ENCODE measurements at places on chromosomes 7 and 10. TPM values are rescaled to one million over a fixed set of nuclear protein-coding genes. Genes with fewer than 3 reads are reported as not detected.

Gene IDI2
- not detected for total RNA-seq

Gene CDHR1
- total RNA-seq, result not detected

Gene PLAC9
- 2.1 TPM for total RNA-seq

Gene C10orf62
- total RNA-seq, result 0.45 TPM

Gene TACC2
- 19.6 TPM for total RNA-seq

Gene CPA4
- 9.8 TPM for total RNA-seq

Gene EEPD1
- 9.4 TPM for total RNA-seq

GRCh38 chr10:62511238-62511637 is 137.1 kb downstream of the ZNF365 start:
- DNase-seq, result no peak

GRCh38 chr10:101880232-101880573 is 36.6 kb upstream of the KCNIP2 start:
- no peak for DNase-seq

DNA sequence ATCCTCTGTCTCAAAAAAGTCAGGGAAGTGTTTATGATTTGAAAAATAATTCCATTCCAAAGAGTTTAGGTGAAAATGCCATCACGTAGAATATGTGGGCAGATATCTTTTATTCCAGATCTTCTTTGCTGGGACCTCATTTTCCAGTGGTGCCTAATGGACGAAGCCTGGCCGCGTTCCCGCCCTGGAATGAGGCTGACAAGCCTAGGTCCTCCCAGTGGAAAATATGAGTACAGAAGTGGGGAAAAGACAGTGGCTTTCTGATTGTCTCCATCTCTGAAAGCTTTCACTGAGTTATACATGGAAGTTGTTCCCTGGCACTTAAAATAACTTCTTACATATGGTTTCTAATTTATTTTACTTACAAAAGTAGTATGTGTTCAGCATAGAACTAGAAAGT is 139.4 kb downstream of the TACC2 start:
- DNase-seq, result no peak

- no peak for DNase-seq
Measured at GRCh38 chr10:127875916-127876315, 16.8 kb downstream of the CLRN3 start.

GRCh38 chr10:103394180-103394579 is 2.1 kb downstream of the ATP5MK start:
- no peak for DNase-seq

DNA sequence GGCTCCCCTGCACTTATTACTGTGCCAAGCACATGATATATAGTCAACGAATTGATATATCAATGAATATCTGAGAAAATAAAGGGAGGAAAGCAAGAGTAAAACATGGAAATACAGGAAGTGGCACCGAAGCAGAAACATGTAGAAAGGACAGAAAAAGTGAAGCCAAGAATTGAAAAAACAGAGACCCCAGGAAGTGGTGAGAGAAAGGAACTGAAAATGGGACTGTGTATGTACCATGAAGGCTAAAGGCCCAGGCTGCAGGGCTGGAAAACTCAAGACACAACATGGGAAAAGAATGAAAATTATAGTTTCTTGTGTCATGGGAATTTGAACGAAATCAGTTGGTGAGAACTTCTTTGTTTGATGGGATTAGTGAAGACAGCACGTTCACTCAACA is 60.6 kb downstream of the MAP3K8 start:
- no peak for DNase-seq

DNA sequence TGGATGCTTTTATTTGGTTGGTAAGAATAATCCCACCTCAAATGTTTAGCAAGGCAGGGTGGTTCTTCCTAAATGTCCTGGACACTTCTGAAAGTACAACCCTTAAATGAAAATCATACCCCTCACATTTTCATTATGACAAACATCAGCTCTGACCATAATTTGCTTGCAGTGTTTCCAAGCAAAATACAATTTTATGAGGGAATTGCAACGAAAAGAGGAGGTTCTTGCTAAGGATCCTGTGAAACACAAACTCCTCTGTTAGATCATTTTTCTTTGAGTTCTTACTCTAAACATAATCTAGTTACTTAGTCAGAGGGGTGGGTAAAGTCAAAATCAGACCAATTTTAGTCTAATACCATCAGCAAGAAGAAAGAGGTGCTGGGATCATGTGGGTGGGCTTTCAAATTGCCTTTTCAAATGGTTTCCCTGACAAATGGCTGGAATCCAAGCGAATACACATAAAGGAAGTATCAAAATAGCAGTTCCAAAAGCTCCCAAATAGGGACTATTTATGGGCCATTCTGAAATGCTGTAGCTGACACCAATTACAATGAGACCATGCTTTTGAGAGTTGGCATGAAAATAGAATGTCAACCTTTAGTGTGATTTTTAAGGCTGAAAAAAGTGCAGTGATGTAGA is 164.9 kb upstream of the INHBA start:
- no peak for DNase-seq

DNA sequence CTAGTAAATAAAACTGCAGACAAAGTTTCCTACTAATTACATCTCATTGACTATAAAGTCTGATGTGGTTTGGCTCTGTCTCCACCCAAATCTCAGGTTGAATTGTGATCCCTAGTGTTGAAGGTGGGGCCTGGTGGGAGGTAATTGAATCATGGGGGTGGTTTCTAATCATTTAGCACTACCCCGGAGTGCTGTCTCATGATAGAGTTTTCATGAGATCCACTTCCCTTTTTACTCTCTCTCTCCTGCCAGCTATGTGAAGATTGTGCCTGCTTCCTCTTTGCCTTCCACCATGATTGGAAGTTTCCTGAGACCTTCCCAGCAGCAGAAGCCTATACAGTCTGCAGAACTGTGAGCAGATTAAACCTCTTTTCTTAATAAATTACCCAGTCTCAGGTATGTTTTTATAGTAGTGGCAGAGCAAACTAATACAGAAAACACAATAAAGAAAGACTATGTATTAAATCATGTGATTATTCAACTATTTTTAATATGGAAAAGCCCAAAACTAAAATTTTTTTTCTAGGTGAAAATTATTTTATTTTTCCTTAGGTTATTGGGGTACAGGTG is 232.1 kb downstream of the FZD1 start:
- DNase-seq, result no peak

GRCh38 chr7:134509010-134509409 is 18.4 kb upstream of the AKR1B10 start:
- DNase-seq, result peak; percentile 63

GRCh38 chr10:111114758-111115500 is 38.1 kb downstream of the ADRA2A start:
- DNase-seq, result no peak

DNA sequence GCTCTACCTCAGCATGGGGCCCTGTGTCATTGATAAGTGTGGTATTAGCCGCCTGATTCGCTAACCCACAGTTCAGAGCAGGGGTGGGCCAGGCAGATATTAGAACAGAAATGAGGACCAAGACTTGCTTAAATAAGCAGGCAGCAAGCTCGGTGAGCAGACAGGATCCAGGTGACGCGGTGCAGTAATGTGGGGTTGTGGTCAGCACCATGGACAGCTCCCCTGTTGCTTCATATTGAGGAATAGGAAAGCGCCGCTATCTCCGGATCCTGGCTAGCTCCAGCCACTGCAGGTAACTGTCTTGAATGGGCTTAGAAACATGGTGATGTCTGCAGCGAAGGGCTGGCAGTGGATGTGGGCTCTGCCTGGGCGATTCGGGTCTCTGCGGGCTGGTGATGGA is 51.3 kb upstream of the GPR26 start:
- no peak for DNase-seq

GRCh38 chr10:93071177-93071472 is 2.6 kb upstream of the CYP26A1 start:
- DNase-seq, result no peak

DNA sequence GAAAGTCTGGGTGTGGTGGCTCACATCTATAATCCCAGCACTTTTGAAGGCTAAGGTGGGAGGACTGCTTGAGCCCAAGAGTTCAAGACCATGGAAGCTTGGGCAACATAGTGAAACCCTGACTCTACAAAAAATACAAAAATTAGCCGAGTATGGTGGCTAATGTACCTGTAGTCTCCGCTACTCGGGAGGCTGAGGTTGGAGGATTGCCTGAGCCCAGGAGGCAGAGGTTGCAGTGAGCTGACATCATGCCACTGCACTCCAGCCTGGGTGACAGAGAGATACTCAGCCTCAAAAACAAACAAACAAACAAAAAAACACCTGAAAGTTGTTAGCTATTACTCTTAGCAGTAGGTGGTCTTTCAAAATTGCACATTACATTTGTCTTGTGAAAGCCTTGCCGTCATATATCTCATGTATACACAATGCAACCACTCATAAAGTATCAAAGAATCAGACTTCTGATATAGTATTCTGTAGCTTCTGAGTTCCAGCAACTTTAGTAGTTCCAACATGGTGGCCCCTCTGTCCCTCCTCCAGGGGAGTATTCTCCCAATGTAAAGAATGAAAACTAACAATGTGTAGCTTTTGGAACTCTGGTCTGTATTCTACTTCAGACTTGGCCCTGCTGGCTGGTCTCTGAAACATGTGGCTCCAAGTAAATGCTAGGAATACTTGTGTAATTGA is 101.5 kb downstream of the ZNF92 start:
- DNase-seq, result no peak

DNA sequence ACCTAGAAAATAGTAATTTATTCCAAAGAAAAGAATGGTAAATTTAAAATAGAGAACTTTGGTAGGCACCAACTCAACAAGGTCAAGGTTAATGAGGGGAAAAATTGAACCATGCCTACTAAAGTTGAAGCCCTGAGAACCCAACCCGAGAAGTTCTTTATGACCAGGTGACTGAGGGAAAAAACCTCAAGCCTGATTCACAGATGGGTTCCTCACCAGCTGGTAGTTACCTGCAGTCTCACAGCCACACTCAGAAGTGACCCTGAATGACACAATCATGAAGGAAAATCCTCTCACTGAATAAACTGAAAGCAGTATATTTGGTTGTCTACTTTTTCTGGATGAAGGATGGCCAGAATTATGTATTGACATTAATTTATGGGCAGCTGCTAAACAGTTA is 7.0 kb downstream of the C10orf67 start:
- no peak for DNase-seq

- DNase-seq, result no peak
Measured at GRCh38 chr10:119689016-119689580, 36.8 kb upstream of the INPP5F start.

DNA sequence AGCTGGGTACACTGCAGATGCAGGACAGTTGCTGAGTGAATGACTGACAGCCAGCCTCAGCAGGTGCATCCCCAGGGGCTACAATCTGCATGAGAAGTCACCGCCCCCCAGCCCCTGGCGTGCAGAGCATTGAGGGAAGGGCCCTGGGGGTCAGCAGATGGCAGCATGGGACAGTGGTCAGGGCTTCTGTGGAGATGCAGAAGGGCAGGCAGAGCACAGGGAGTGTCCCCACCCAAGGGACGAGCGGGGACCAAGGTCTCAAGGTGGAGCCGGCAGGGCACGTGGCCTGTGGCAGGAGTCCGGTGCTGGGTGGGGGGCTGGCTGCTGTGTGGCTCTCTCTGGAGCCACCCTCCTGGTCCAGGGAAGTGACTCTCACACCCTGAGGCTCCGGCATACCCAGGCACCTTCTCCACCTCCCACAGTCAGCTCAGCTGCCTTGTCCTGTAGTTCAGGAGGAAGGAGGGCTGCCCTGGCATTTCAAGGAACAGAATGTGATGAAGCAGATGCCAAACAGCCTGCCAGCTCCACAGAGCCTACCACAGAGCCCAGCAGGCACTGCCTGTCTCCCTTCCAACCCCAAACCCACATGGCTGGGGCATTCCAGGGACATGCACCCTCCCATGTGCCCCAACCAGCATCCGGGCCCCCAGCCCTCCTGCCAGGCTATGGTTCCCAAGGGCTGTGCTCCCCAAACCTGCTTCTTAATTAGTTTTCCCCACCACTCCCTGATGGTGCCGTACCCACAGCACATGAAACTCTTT is 114.5 kb downstream of the TMEM130 start:
- peak; percentile 23 for DNase-seq

DNA sequence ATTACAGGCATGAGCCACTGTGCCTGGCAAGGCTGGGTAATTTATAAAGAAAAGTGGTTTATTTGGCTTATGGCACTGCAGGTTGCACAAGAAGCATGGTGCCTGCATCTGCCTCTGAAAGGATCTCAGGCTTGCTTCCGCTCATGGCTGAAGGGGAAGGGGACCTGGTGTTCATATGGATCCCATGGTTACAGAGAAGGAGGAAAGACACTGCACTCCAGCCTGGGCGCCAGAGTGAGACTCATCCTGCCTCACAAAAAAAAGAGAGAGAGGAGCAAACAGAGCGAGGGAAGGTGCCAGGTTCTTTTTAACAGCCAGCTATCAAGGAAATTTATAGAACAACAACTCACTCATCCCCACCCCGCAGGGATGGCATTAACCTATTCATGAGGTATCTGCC is 36.2 kb downstream of the HIP1 start:
- no peak for DNase-seq

DNA sequence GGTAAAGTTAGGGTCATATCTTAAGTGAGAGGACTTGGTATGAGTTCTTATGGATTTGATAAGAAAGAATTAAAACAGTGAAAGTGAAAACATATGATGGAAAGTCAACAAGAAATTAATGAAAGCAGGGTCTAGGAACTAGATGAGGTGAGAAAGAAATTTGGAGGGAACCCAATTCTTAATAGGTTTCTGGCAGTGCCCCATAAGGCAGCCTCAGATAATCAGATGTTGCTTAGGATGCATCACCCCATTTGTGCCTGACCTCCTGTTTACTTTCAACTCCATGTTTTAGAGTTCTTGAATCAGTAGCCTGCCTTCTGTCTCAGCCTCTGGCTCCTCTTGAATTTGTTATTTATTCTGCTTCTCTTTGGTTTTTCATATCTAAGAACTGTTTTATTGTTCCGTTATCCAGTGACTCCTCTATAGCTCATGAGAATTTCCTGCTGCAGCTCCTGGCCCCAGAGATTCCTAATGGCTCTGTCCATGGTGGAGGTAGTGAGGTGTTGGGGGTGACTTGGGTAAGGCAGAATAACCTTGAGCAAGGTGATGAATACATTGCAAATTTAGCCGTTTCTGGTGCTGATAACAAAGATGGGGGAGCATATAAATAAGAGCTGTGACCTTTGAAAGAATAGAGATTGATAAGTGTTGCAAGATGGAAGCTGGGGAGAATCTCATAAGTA is 17.6 kb downstream of the ITGB8 start:
- no peak for DNase-seq

GRCh38 chr7:105816954-105817615 is 59.3 kb downstream of the ATXN7L1 start:
- no peak for DNase-seq

DNA sequence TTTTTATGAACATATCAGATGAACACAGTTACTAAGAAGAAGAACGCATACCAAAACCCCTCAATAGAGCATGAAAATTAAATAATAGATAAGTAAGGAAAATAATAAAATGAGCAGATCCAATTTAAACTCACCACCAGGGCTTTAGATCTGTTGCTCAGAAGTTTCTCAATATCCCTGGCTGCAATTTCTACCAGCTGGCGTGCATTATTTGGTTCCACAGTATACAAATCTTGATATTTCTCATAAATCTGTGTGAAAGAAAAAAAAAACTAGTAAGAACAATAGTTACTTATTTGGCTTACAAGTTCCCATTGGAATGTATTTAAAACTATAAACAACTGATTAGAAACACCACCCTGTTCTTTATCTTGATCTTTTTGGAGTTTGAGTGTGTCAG is 108.6 kb downstream of the CACNA2D1 start:
- DNase-seq, result no peak

GRCh38 chr7:137717811-137718271 is 128.9 kb downstream of the DGKI start:
- no peak for DNase-seq
